T-helper 2 cell (primary cell): ENCODE measurements at places on chromosomes 7 and 10.

- no peak for DNase-seq
These were observed 594 bp upstream of the RP9 start for GRCh38 chr7:33109758-33110238.

DNA sequence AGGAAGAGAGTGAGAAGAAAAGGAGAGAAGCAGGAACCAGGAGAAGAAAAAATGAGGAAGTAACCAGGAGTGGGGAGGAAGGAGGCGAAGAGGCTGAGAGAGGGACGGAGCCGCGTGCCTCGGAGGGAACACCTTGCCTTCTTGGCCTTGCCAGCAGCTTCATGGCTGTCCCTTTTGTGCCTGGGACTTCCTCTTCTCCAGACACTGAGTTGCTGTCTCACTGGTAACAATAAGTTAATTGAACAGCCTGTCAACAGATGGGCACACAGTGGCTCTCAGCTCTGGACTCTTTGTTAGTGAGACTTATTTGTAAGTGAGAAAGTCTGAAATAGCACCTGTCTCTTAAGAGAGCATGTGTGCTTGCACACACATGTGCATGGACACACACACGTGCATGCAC is 83.2 kb downstream of the GATA3 start:
- no peak for DNase-seq

GRCh38 chr10:108877095-108877561 is 1046.2 kb downstream of the XPNPEP1 start:
- no peak for DNase-seq

DNA sequence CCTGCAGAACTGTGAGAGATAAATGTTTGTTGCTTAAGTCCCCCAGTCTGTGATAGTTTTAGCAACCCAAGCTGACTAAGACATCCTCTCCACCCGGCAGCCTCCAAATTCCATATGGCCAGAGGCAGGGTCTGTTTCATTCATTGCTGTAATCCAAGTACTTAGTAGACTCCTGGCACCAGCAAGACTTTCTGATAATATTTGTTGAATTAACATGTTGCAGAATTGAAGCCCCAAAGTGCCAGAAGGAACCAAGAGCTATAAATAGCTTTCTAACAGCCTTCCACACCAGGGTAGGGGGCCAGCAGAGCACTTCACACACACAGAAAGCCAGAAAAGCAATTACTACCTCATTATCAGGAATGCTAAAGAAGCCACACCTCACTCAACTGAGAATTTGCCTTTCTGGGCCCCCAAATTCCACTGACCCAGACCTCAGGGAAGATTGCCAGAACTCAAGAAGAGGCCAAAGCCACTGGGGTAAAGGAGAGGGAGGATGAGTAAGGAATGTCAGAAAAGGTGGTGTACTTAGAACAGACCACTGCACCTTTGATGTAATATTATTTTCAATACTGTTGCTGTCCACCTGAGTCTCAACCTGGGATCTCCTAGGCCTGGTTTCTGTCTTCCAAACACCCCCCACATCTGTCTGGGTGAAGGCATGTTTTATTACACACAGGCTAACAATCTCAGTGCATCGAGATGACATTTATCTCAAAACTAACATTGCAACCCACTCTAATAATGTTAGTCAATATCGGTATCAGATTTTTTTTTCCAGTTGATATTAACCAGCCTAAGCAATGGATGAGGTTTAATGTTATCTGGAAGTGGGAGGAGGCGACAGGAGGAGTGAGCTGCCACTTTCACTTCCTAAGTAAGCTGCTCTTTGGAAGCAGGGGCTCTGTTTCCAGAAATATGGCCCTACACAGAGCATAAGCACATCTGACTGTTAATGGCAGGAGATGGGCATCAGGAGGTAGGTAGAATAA is 5.5 kb downstream of the NOD1 start:
- no peak for DNase-seq

- DNase-seq, result no peak
These were observed 80.4 kb upstream of the BMPER start for GRCh38 chr7:33824911-33825459.

GRCh38 chr7:151134743-151135524 is 32.6 kb downstream of the GBX1 start:
- no peak for DNase-seq

DNA sequence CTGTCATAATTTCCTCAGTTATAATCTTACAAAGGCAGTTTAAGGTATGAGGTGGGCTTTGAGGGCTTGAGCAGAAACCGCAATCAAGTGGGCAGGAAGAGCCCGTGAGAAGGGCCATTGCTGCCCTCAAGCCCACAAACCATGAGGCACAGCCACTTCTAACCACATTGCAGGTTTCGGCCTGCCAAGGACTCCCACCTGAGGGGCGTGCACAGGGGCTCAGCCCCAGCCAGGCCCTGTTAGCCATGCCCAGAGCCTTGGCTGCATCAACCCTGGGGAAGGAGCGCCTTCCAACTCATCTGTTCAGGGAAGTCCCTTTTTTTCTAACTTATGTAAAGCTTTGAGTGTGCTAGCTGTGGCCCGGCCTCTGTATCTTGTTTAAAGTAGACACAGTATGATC is 5.9 kb upstream of the FFAR4 start:
- no peak for DNase-seq

GRCh38 chr10:43817368-43817767 is 168.7 kb upstream of the ZNF32 start:
- no peak for DNase-seq

DNA sequence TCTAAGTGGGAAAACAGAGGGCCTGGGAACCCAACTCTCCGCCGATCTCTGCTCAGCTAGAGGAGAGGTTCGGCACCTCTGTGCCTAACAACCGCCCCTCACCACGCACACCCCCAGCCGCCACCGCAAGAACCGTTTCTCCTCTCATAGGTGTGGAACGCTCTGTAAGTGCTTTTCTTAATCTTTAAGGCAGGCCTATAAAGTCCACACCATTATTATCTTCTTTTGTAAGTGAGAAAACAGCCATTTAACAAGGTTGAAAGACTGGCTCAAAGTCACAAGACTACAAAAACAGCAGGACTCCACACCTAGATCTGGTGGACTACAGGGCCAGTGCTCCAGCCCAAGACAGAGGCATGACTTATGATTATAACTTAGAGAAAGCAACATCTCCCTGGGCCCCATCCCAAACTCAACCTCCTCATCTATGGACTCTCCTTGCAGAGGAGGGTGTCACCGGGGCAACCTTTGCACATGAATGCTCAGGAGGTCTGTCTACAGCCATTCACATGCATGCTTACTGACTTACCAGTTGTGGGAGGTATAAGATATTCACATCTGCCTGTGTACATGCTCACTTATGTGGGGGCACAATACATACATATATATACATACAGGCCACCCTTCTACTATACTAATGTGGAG is 7.9 kb upstream of the NKX2-3 start:
- DNase-seq, result no peak

GRCh38 chr10:131126321-131127137 is 185.0 kb downstream of the TCERG1L start:
- DNase-seq, result no peak

DNA sequence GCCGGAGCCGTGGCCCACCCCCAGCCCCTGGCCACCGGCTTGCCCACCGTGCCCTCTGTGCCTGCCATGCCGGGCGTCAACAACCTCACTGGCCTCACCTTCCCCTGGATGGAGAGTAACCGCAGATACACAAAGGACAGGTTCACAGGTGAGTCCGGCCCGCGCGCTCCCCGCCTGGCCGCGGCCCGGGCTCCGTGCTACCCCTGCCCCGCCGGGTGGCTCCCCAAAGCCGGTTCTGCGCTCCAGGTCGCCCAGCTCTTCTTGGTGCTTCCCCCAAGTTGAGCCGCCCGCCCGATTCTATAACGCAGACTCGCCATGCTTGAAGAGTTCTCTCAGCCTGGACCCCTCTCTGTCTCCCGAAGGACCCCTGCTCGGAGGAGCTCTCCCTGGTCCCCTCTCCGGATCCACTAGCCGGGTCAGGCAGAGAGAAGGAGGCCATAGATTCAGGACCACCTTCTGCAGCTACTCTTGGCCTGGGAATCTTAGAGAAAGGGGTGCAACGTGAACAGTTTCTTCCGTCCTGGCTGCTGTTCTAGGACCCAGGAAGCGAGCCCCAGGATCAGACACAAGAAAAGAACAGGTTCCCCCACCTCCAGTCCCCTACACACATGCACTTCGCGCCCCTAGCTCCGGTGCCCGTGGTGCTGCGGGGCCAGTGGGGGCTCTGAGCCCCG is 999 bp downstream of the TLX1 start:
- DNase-seq, result no peak

- no peak for DNase-seq
These were observed 234.9 kb downstream of the PARD3 start for GRCh38 chr10:34580214-34580613.

GRCh38 chr10:94617389-94617944 is 66.1 kb upstream of the CYP2C18 start:
- no peak for DNase-seq

DNA sequence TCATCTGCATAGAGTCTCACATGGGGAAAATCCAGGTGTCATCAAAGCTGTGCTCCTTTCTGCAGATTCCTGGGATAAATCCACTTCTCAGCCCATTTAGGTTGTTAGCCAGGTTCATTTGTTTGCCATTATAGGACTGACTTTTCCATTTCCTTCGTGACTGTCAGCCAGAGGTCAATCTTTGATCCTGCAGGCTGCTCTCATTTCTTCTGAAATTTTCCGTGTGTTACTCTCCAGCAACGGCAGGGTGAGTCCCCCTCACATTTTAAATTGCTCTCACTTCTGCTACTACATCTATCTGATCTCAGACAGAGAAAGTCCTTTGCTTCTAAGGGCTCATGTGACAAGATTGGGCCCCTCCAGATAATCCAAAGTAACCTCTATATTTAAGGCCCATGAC is 150.7 kb upstream of the BET1 start:
- DNase-seq, result no peak

- DNase-seq, result no peak
These were observed 13.4 kb downstream of the FEZF1 start for GRCh38 chr7:122291189-122291588.
